ENCODE measurements at places on chromosomes 5 and 9. TPM values are rescaled to one million over a fixed set of nuclear protein-coding genes. Genes with fewer than 3 reads are reported as not detected.

Gene GDA
- 0.32 TPM for total RNA-seq

DNA sequence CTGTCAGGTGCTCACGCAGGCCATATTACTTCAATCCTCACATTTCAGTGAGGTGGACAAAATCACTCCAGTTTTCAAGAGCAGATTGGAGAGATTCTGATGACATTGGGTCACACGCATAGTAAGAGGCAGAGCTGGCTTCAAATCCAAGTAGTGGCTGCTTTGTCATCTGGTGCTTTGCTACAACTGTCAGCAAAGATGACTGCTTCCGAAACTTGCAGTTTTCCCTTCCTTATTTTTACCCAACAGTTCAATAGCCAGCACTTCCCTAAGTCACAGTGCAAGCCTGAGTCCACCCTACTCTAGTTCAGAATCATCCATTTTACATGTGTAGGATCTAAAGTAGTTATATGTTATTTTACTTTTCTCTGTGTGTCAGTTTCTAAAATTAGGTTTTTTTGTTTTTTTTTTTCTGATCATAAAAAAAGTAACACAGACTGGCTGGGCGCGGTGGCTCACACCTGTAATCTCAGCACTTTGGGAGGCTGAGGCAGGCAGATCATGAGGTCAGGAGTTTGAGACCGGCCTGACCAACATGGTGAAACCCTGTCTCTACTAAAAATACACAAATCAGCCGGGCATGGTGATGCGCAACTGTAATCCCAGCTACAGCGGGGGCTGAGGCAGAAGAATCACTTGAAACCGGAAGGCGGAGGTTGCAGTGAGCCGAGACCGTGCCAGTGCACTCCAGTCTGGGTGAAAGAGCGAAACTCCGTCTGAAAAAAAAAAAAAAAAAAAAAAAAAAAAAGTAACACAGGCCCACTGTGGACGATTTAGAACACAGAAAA lies 49.6 kb downstream of the ANKDD1B start:
- no peak for DNase-seq

Gene SLC25A2
- 0.61 TPM for total RNA-seq

Gene RETREG1
- 63.4 TPM for total RNA-seq

DNA sequence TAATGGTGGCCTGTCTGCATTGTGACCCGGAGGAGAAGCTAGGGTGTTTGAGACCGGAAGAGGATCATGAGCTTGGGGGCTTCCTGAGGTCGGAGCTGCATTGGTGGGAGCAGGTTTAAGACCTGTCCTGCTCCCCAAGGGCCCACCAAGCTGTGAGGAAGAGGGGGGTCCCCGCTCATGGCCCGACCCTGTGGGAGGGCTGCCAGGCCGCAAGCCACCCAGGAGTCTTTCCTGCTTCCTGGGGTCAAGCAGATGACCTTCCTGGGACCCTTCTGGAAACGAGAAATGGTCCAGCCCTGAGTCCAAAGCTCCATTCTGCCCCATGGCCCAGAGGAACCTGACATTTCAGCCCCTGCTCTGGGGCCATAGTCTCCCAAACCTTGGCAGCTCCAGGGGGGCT lies 61.5 kb upstream of the RNU6ATAC start:
- DNase-seq = no peak

- DNase-seq = no peak
These were observed 23.8 kb downstream of the ERP44 start for GRCh38 chr9:100074989-100075388.

- no peak for DNase-seq
These were observed 26.8 kb upstream of the PPP2CA start for GRCh38 chr5:134252671-134253070.

GRCh38 chr9:28616310-28616709 lies 1043.0 kb upstream of the C9orf72 start:
- DNase-seq = no peak

Gene OR1Q1
- total RNA-seq = not detected
